ENCODE measurements at places on chromosomes 7 and 10.

DNA sequence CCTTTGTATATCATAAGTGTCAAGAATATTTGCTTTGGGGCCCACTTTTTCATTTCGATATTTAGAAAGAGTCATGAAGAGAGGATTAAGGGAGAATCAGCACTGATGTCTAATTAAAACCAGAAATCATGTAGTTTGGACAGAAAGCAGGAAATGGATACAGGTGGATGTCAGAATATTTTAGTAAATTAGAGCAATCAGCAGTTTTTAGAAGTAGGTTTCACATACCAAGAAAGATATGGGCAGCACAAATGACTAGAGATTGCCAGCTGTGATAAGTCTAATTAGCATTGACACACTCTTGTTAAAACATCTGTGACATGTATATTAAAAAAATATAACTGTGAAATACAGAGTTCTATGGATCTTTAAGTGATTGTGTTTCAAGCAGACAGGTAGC lies 180.8 kb upstream of the POM121L12 start:
- DNase-seq, result no peak

GRCh38 chr10:107814865-107815487 lies 650.5 kb upstream of the SORCS1 start:
- DNase-seq, result no peak

DNA sequence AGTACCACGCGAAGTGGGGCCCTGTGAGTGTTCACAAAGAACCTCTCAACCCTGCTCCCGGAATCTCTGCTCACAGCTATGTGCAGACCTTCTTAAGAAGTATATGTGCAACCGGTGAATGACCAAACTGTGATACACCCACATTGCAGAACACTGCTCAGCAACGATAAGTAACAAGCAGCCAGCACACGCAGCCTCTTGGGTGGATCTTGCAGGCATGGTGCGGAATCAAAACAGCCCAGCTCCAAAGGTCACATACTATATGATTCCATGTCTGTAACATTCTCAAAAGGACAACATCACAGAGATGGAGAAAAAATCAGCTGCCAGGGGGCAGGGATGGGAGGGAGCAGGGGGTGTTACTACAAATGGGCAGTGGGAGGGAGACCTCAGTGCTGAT lies 101.6 kb downstream of the DLG5 start:
- DNase-seq, result no peak

GRCh38 chr7:159149488-159149887 lies 4.8 kb upstream of the VIPR2 start:
- no peak for DNase-seq

GRCh38 chr7:1290026-1290678 lies 57.5 kb downstream of the UNCX start:
- DNase-seq, result no peak

DNA sequence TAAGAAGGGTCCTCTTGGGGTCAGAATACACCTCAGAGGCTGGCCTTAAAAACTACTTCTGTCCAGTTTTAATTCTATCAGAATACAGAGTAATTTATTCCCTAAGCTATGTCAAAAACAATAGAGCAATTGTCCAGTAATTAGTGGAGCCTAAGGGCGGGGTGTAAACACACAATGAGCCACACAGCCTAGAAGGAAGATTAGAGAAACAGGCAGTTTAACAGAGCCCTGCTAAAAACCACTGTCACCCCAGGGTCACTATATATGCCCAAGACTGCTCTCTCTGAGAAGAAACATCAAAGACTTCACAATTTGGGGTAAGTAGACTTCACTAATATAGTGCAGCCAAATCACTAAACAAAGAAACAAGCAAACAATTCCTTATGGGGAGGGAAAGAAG lies 27.2 kb upstream of the WNT2 start:
- DNase-seq, result no peak

GRCh38 chr10:8323428-8324054 lies 269.1 kb downstream of the GATA3 start:
- DNase-seq, result no peak

GRCh38 chr10:81995254-81995653 lies 120.3 kb downstream of the NRG3 start:
- no peak for DNase-seq

- no peak for DNase-seq
These were observed 911 bp upstream of the ZP3 start for GRCh38 chr7:76423666-76424412.

GRCh38 chr7:30379131-30379530 lies 94.7 kb downstream of the ZNRF2 start:
- no peak for DNase-seq

- DNase-seq, result no peak
These were observed 42.3 kb downstream of the ARID5B start for GRCh38 chr10:61943674-61944378.

- DNase-seq, result no peak
These were observed 104.0 kb downstream of the PARP12 start for GRCh38 chr7:139958599-139959284.

GRCh38 chr7:113548561-113548960 lies 370.2 kb downstream of the PPP1R3A start:
- DNase-seq, result no peak

DNA sequence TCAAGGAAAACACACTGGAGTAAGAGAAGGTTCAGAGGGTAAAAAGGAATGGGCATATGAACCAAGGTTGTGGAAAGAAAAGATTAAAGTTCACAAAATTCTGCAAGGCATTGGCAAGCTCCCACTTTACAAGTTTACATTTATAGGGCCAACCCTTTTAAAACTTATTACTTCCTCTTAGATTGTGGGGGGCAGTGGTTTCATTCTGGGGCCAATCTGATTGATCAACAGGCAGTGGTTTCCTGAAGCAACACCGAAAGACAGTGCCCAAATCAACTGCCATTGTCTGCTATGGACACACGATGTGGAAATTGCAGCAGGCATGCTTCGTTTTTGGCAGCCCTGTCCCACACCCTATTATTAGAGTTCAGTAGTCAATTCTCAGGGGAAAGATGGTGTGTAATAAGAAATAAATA lies 154.0 kb downstream of the SGMS1 start:
- no peak for DNase-seq

- no peak for DNase-seq
These were observed at the start of gene GIMAP7 for GRCh38 chr7:150514748-150515222. GIMAP7 (plus strand) TSS chr7:150514872; CDS start chr7:150519975, 5,103 bp downstream.

- DNase-seq, result peak; percentile 61
These were observed 23.5 kb downstream of the ABLIM1 start for GRCh38 chr10:114634609-114634979.

DNA sequence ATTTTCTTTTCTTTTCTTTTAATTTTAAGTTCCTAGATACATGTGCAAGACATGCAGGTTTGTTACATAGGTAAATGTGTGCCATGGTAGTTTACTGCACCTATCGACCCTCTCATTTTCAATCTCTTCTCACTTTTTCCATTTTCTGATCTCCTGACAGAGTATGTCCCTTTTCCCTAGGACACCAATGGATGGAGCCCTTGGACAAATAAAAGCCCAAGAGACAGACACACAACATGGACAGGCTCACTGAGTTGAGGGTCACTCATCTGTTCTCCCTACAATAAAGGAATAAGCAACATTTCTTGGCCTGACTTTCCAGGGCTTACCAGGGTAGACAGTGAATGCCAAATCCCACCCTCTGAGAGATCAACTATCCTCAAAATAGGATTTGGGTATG lies 15.2 kb upstream of the UBE2D1 start:
- DNase-seq, result no peak

DNA sequence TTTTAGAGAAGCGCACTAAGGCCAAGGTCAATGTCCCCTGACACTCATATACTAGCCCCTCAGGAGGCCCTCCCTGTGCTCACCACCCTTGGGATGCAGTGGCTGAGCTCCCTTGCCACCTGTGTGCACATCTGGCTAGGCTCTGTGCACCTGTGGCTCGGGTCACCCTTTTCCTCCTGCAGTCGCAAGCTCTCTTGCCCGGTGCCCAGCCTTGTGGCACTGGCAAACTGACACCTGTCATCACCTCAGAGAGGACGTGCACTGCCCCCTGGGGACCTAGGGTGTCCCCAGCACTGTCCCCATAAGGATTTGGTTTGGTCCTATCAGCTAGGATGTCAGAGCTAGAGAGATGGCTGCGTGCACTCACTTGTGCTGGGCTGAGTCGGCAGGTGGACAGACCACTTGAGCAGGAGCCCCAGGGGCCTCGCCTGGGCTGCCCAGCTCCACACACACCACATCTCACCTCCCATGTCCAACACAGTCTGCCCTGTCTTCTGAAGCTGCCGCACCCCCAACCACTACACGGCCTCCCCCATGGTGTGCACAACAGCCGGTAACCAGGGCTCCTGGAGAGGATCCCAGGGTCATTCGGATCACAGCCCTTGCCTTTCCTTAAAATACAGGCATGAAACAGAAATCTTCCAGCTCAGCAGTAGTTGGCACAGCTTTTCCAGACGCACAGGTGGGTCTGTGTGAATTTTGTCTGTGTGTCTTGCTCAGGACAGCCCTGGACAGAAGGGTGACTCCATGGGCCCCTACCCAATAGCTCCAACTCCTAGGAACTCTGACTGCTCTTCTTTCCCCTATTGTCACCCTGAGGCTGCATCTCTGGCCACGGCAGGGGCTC lies 111.0 kb downstream of the GRID1 start:
- no peak for DNase-seq

GRCh38 chr7:158186864-158187693 lies 400.5 kb downstream of the PTPRN2 start:
- no peak for DNase-seq

GRCh38 chr7:140928491-140929309 lies 4.0 kb upstream of the BRAF start:
- no peak for DNase-seq

DNA sequence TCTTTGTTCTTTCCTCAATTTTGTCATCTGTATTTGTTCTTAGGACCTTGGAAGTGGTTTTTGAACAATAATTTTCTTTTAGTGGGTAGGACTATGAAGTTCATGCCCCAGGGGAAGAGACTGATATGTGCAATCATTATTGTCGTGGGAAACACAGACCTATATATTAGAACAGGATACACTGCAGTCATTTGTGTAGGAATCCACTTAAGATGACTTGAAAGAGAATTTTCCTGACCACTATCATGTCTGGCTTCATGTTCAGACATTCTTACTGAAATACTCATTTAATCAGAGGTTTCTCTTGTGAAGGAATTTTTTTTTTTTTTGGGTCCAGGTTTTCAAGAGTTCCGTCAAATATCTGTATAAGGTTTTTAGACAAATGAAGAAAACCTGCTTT lies 163.6 kb downstream of the SUGCT start:
- no peak for DNase-seq

DNA sequence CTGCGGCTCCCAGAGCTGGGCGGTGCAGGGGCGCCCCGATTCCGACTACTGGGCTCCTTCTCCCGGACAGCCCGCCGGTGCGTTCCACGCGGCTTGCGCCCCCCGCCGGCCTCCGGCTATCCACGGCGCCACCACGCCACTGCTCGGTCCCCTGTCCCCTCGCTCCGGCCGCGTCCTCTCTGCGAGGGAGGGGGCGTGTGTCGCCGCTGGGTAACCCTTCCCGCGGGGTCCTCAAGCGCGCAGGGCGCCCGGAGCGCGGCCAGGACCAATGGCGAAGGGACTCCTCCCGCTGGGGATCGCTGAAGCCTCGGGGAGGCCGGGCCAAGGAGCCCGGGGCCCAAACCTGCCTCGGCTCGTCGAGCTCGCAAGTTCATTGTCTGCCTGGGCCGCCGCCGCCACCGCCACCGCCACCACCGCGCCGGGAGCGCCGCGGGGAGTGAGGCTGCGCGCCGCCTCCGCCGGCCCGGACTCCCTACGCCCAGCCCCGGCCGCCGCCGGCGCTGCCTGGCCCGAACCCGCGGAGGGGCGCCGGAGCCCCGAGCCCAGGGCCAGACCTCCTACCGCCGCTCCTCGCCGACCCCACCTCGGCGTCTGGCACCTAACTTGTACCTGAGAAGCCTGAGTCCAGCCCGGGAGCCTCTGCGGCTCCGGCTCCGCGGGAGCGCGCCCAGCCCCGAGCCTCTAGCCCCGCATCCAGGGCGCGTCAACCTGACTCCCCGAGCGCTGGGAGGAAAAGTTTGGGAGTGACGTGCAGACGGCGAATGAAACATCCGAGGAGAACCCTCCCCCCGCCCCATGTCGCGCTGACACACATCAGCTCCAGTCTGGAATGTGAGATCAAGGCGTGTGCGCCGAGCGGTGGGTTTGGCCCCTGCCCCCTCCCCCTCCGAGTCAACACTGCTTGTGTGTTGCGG lies at the start of gene CHST15:
CHST15 (minus strand) TSS at position 739 of the 914 bp plus-strand sequence. CDS start 47,386 bp downstream, outside the sequence.
- no peak for DNase-seq
